Motor neuron (in vitro differentiated cells): ENCODE measurements at places on chromosomes 2 and 18. TPM values are rescaled to one million over a fixed set of nuclear protein-coding genes. Genes with fewer than 3 reads are reported as not detected.

DNA sequence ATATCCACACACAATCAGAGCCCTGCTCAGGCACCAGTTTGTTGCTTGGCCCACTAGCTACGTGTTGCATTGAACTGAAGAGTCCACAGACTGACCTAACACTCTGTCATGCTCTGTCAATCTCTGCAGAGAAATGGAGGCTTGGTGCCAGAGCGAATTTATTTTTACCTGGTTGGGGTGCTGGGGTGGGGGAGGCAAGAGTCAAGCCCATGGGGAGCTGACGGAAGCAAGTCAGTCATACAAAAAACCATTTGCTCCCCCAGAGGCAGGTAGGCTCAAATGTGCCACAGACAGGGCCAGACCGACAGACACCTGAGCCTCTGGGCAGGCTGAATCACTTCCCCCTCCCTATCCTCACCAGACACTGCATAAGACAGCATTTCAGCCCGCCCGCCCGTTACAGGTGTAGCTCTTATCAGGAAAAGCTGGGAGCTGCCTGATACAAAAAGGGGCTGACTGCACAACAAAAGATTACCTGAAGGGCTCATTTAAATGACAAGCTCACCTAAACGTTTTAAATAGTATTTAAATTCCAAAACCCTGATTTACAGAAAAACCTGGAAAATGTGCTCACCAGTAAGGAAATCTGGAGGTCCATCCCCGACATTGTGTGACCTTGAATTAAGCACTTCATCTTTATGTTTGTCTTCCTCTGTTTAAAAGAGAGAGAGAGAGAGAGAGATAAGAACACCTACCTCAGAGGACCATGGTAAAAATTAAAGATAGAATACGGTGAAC, 2.1 kb upstream of the PCBP1 start:
- no peak for ATAC-seq

- no peak for ATAC-seq
Observed at GRCh38 chr2:45882707-45883602, 231.5 kb downstream of the PRKCE start.

- ATAC-seq = no peak
Observed at GRCh38 chr18:74935434-74935833, 273.5 kb downstream of the PTGR3 start.

DNA sequence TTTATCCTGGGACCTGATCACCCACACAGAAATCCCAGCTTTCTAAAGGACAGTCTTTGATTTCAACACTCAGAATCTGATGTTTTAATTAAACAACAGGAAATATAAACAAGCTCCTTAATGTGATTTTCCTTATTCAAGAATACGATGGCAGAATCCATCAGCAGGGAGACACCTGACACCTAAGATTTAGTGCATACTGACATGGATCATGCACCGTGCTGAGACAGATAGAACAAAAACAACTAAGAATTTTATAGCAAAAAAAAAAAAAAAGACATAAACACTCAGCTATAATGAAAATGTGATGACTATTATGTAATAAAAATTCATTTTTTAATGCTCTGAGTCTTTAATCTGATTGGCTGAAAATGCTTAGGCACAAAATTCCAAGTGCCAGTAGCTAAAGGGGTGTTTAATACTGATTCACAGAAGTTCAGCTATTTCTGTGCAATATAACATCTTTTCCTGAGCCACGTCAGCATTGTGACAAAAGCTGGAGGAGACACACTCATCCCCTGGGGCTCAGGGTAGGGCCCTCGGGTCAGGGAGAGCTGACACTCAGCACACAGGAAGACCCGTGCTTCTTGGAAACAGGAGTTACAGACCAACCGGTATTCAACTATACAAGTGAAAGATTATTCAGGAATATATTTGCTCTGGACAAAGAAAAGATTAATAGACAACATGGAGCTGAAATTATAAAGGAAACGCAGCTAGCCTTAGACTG, 247.4 kb downstream of the FBXO15 start:
- ATAC-seq = peak; percentile 67

DNA sequence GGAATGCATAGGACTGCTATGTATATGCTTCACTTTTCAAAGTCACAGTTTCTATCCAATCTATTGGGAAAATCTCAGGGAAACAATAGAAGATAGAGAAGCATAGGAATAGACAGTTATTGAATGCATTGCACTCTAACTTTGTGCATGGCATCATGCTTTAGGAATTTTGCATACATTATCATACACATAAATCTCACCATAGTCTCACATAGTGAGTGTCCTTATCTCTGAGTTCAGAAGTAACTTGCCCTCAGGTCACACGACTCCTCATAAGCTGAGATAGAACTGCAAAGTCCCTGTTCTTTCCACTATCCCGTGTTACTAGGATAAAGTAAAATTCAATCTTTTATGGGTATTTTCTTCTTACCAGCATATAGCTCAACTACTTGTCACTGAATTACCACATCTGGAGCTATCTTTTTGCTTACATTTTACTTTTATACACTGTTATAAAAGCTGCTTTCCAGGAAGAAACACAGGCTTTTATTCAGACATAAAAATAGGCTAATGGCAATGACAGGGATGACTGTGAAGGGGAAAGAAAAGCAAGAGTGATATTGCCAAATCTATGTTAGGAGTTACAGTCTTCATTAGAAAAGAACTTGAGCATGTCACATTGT, 666.9 kb downstream of the XIRP2 start:
- ATAC-seq = peak; percentile 57

- no peak for ATAC-seq
Observed at GRCh38 chr2:214378455-214379103, 32.3 kb upstream of the VWC2L start.

GRCh38 chr2:113878743-113879142, 11.1 kb upstream of the ACTR3 start:
- no peak for ATAC-seq

DNA sequence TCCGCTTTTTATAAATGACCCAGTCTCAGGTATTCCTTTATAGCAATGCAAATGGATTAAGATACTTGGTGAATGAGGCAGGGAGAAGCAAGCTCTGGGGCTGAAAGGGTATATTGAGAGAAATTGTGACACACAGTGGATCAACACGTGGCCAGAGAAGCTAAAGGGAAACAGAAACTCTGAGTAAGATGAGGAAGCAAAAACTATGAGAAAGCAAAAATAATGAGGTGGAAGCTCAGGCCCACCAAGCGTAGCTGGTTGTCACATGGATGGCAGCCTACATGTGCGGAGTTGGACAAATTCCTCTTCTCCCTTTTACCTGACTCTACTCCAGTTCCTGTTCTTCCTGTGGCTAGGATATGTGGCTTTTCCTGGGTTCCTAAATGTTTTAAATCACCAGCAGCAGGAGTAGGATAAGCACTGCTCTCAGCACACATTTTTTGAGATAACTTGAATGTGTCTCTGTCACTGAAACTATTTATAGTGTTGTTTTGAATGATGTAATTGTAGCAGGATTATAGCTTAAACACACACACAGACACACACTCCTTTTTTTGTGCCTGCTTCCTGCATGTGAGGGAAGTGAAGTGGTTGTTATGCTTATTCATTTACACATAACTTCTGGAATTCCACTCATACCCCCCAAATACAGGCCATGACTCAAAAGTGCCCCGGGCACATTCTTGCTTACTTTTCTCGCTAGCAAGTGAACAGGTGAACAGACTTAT, 30.1 kb upstream of the EPC2 start:
- peak; percentile 60 for ATAC-seq

DNA sequence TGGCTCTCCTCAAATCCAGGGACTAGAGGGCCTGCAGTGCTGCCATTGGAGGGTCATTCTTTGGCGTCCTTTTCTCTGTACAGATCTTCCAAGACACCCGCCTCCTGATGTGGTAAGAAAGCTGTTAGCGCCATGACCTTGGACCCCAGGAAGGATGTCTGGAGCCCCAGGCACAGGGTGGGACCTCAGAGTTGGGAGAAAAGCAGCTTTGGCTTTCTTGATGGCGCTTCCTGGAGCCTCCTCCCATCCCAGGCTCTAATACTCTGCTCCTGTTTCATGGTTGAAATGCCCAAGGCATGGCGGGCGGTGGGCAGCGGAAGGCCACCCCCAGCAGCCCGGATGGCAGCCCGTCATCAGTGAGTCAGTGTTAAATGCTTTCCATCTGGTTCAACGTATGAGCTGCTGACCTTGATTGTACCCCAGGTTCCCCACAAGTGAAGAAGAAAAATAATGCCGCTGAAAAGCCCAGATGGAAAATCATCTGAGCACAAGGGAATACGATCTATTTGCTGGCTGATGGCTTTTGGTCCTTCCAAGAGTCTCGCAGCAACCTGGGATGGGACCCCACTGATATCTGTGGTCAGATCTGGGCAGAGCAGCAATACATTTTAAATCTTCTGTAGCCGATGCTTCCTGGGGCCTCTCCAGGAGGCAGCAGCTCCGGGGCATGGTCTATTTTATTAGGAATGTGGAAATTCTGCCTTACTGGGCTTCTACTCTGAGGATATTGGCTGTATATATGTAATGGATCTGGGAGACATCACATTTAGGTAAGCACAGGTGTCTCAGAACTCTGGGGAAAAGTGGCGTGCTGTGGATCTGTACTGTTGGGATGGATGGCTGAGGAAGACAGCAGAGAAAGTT, 15.1 kb downstream of the ACKR3 start:
- no peak for ATAC-seq

DNA sequence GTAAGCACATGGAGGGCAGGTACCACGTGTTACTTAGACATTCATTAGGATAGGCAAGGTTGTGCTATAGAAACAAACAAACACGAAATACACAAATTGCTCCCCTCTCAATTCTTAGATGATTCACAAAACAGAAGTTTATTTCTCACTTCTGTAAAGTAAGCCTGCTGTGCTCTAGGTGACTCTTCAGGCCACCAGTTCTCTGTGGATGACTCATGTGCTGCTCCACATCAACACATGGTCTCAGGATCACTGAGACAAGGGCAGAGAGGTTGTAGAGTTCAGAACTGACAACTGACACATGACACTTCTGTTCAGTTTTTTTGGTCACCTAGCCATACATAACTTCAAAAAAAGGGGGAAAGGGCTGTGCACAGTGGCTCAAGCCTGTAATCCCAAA, 70.6 kb downstream of the DAW1 start:
- no peak for ATAC-seq

DNA sequence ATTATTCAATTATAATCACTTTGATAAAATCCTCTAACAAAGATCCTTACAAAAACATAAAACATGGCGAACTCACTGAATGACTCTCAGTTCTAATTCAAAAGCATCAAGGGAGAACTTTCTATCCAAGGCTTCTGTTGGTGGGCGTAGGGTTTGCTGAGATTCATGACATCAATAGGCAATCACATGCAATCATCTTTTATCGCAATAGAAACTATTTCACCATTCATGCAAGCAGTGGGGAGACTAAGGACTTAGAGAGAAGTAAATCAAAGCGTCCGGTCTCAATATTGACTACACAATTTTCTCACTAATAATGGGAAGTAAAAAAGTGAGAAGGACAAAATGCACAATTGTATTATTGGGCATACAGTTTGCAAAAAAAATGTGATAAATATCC, 168.7 kb downstream of the SCG2 start:
- no peak for ATAC-seq

The ZDBF2 gene
- 41.4 and 44.6 TPM in 2 replicates for total RNA-seq

GRCh38 chr2:67772216-67773170, 290.3 kb downstream of the C1D start:
- no peak for ATAC-seq

GRCh38 chr2:27707462-27708256, 44.0 kb downstream of the SLC4A1AP start:
- ATAC-seq = no peak

The CIDEA gene
- not detected in 2 replicates for total RNA-seq

GRCh38 chr2:3126171-3126910, 251.3 kb downstream of the EIPR1 start:
- ATAC-seq = no peak

GRCh38 chr18:8562070-8562469, 47.2 kb upstream of the RAB12 start:
- no peak for ATAC-seq

DNA sequence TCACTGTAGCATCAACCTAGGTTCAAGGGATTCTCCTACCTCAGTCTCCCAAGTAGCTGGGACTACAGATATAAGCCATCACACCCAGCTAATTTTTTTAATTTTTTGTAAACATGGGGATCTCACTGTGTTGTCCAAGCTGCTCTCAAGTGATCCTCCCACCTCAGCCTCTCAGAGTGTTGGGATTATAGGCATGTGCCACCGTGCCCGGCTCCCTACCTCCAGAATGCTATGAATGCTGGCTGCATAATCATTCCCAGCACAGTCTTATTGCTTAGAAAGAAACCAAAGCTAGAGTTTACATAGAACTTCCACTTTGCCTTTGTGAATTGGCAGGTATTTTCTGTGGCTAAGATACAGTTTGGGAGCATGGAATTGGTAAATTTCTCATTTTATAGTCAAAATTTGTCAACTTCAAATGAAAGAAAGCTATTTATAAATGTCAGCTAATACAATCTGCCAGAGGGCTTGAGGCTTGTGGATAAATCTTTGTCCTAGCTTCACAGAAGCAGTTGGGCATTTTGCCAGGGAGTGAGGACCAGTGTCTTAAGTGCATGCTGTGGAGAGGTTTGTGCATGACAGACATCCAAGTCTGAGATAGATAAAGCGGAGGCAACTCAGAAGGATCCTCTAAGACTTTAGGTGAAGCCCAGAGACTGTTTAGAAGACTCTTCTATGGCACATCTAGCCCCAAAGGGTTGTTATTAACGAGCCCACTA, 175.4 kb downstream of the ANTXR1 start:
- no peak for ATAC-seq

DNA sequence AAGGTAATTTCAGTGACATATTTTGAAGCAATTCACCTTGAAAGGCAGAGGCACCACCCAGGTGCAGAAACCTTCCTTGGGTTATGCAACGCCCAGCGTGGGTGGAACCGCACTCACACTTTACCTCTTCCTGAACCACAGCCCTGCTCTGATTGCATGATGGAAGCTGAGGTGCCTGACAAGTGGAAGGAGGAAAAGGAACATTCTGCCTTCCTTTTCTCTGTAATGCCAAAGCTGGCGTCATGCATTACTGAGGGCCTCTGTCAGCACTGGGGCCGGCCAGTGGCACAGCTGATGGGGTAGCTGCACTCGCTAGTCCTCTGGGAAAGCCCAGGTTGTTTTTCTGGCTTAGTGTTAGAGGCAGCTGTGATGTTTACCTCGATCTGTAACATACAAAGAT, 266.5 kb downstream of the NEDD4L start:
- ATAC-seq = no peak

DNA sequence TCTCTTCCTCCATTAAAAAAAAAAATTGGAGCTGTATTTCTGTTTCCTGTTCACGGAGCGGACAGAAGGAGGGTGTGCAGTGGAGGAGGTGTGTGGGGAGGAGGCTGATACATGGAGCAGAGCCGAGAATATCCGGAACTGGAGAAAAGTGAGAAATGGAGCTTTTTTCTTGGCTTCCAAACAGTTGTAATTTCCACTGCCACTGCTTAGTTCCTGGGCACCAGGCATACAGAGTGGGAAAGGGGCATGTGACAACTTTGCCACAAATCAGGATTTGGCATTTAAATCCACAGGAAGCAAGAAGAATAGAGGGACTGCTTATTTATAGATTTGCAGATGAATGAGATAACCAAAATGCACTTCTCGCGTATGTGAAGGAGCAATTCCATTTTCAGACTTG, 71.2 kb downstream of the BCL11A start:
- no peak for ATAC-seq

- no peak for ATAC-seq
Observed at GRCh38 chr2:221571025-221571550, 1.0 kb downstream of the EPHA4 start.
